MG63 (cell line): ENCODE measurements at places on chromosomes 1 and 21.

DNA sequence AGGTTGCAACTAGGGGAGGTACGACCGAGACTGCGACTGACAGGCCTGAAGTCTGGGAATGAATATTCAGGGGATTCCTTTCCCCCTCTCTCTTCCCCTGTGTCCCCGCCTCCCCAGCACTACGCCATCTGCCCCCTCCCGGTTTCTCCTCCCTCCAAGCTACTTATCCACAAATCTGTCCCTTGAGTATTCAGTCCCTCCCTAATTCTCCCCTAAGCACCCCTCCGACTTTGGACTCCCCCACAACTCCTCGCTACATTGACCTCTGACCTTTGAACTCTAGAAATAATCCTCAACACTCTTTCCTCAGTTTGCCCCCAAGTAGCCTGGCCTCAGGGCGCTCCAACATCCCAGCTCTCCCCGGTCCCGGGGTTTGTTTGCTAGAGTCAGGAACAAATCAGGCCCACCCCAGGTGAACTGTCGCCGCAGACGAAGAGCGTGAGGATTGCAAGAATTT is 393 bp downstream of the LYSMD1 start:
- peak; percentile 48 for DNase-seq

DNA sequence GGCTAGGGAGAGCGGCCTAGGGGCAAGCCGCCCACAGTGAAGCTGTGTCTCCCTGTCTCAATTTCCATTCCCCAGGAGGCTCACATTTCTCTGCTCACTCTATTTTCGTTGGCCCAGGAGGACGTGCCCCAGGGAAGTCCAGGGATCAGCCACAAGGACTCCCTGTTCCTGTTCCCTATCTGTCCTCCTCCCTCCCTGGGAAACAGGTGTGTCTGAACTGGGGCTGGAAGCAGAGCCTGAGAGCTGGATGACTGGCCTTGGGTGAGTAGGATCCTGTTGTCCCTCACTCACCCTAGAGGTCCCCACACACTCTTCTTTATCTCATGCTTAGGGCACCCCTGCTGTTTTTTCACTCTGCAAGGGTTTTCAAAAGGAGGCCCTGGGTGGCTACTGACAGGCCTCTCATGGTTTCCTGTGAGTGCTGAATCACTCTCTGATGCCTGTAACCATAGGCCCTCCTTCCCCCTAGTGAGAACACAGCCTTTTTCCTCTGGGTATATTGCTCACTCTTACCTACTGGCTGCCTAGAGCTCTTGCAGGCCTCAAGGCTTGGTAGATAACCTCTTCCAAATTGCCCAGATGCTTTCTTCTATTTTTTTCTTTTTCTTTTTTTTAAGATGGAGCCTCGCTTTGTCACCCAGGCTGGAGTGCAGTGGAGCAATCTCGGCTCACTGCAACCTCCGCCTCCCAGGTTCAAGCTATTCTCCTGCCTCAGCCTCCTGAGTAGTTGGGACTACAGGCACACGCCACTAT is 3.3 kb upstream of the UTP11 start:
- DNase-seq: no peak

DNA sequence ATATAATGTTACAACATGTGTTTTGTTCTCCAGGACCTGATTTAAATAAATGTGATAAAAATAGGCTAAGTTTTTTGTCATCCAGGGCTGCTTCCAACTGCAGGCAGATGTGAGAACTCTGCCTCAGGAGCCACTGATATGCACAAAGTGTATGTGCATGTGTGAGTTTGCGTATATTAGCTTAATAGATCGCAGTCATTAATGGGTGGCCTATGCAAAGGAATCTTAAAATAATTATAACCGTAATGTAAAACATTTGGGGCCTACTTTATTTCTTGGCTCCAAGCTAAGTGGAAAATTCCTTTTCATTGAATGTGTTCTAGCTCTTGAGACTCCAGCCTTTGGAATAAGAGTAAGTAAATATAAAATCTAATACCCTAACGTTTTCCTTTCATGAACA is 16.8 kb downstream of the DHX9 start:
- DNase-seq: no peak

DNA sequence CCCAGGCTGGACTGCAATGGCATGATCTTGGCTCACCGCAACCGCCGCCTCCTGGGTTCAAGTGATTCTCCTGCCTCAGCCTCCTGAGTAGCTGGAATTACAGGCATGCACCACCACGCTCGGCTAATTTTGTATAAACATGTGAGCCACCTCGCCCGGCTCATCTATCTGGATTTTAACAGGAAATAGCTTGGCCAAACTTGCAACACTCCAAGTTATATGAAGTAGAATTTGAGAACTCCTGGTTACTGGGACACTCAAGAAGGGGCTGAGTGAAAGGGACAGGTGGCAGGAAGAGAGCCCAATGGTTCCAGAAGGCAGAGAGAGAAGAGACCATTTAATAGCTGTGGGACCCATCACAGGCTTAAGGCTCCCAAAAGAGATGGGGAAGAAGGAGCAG is 2.9 kb upstream of the GPX7 start:
- DNase-seq: no peak

DNA sequence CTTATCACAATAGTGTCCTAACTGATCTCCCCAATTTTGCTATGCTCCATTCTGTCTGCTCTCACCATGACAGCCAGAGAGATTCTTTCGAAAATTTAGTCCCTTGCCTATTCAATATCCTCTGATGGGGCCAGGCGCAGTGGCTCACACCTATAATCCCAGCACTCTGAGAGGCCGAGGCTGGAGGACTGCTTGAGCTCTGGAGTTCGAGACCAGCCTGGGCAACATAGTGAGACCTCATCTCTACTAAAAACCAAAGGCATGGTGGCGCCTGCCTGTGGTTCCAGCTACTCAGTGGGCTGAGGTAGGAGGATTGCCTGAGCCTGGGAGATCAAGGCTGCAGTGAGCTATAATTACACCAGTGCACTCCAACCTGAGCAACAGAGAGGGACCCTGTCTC is 16.1 kb upstream of the PDZK1IP1 start:
- no peak for DNase-seq
